ENCODE measurements at places on chromosomes 6 and 20. TPM values are rescaled to one million over a fixed set of nuclear protein-coding genes. Genes with fewer than 3 reads are reported as not detected.

ADGRF1 gene
- polyA plus RNA-seq: not detected

ANKRD66 gene
- polyA plus RNA-seq: not detected

DNA sequence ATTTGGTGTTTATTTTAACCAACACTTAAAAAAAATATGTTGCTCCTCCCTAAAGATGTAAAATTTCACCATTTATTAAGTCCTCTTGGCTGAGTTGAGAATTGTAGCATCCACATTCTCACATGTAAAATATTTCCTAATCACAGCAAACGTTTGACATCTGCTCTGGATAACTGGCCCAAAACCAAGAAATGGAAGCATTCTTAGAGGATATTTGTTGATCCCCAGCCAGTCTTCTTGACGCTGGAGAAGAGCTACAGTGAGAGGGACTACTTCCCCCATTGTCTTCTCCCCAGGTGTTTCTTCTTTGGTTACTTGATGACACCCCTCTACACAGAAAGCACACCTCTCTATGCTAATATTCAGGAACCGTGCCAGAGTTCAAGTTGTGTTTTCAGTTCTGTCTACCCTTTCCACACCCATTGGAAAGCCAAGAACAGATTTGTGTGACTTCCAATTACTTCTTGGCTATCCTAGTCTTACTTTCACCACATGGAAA lies 454.5 kb upstream of the JAG1 start:
- DNase-seq: no peak

GSTA2 gene
- polyA plus RNA-seq: not detected

DNA sequence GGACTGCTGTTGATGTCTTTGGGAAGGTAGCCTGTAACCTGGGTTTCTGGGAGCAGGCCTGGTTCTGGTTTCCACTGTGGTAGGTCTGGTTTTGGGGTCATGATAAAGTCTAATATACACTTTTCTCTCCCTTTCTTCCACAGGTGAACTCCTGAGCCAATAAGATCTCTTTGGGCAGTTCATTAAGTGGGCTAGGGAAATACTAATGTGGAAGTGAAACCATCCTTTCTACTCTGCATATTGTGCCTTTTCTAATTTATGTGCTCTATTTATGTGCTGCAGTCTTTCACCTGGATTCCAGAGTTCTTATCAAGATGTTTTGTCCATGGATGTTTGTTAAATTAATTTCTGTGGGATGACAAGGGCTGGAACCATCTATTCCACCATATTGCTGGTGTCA lies 165.7 kb upstream of the PTPRK start:
- DNase-seq: no peak

CAGE1 gene
- polyA plus RNA-seq: not detected

ESR1 gene
- 0.02 TPM for polyA plus RNA-seq

DNA sequence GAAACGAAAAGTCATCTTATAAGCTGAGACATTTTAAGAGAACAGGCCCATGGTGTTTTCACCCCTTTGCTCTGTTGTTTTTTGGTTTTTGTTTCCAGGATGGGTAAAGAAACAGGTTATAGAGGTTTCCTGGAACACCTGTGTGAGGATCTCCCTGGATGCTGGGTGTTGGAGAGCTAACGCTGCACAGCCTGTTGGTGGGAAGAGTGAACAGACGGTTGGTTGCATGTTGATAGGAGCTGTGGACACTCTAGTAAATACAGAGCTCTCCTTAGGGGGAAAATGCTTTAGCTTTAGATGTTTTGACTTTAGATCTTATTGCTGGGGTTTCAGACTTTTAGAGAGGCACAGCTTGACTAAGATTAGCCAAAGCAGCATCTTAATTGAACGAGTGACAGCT lies 235.2 kb downstream of the SOX4 start:
- no peak for DNase-seq

- DNase-seq: no peak
These were observed 5.5 kb downstream of the TCF21 start for GRCh38 chr6:133894369-133894768.

DNA sequence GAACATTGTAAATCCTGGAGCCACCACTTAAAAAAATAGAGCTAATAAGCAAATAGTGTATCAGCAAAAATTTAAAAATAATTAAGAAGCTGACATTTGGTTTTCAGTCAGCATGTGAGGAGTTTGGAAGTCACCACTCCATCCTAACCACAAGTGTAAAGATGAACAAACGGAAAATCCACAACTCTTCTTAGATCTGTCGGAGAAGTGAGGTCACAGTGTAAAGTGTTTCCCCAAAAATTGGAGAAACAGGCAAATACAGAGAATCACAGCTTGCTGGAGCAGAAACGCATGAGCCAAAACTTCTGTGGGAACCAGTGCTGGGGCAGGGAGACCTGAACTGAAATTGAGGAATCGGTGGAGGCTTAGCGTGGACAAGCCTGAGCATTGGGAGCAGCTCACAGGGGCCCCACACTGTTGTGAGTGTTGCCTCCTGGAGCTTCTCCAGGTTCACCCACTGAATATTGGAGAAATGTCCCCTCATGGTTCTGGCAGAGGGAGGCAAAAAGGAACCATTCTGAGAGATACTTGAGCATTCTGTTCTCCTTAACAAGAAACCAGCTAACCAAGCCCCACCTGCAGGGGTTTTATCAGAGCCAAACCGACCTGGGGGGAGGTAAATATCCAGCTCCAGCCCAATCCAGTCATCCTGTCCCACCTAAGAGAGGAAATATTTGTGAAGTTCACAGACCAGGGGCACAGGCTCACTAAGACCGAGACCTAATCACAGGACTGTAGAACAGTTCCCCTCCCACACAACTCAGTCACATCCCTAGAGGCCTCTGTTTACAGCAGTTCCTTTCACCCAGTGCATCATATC lies 192.0 kb downstream of the ERMARD start:
- DNase-seq: no peak
